Naive B cell (primary cell): ENCODE measurements at places on chromosomes 4 and X.

- no peak for DNase-seq
Observed at GRCh38 chr4:21447301-21448054, 501.1 kb downstream of the KCNIP4 start.

DNA sequence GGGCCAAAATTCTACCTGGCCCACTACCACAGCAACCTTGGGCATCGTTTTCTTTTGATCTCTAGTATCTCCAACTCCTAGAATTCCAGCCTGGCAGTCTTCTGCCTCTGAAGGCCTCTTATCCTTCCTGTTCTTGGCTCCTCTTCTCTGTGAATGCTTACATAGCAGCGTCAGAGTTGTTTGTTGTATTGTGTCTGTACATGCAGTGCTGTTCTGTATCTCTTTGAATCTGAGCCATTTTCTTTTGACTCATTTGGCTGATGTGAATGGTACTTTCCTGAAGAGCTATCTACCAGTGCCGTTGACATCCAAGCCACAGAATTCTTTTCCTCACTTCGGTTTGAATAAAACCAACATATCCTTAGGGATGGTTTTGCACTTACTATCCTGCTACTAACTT lies 79.2 kb downstream of the TMEM164 start:
- DNase-seq: no peak

DNA sequence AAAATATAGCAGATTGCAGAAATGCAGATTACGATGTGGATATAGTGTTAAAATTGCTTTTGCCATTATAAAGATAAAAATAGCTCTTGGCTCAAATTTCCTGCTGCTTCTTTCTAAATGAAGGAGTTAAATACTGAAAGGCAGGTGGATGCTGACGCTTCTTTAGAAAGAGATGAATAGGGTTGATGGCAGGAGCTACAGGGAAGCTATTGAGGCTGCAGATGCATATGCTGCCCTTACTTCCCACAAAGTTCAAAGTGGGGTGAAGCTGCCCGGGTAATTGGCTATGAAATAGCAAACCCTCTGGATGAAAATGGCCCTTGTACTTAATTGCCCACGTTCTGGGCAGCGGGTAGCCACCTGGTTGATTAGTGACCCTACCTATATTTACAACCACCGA lies 379.5 kb downstream of the ZIC3 start:
- DNase-seq: no peak

GRCh38 chr4:10243856-10244255 lies 127.3 kb upstream of the WDR1 start:
- no peak for DNase-seq

- no peak for DNase-seq
Observed at GRCh38 chr4:66728280-66728679, 817.0 kb downstream of the CENPC start.

DNA sequence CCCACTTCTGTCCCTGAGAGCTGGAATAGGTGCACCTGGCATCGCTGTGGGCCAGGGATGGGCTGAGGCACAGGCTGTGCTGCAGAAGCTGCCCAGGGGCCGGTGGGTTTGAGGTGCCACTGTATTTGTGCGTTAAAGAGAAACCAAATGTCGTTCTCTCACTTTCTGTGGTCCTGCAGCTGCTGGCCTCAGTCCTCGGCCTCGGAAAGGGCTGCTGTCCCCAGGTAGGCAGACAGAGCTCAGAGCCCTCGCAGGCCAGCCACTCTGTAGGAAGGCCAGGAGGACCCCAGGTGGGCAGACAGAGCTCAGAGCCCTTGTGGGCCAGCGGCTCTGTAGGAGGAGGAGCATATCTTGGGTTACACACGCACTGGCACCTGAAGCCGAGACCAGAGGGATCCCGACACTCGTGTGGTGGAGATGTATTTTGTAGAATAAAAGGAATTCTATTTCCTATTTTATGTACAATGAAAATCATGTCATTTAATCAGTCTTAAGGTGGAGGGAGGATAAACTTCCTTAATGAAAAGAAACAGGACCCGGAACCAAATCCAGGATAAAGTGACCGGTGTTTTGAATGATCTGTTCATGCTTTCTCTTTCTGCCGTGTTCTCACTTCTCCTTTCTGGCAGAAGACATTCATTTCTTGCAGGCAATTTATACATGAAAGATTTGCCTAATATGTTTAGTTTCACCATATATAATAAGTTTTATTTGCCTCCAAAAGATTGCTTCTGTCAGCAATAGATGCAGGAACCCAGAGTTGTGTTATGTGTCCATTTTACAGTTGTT lies 54.4 kb upstream of the HGFAC start:
- peak; percentile 45 for DNase-seq

- DNase-seq: peak; percentile 75
Observed at GRCh38 chr4:38782452-38783108, at the start of gene TLR10. Gene TLR10 (minus strand): TSS chr4:38782990. CDS start chr4:38775590, 7,400 bp downstream.

DNA sequence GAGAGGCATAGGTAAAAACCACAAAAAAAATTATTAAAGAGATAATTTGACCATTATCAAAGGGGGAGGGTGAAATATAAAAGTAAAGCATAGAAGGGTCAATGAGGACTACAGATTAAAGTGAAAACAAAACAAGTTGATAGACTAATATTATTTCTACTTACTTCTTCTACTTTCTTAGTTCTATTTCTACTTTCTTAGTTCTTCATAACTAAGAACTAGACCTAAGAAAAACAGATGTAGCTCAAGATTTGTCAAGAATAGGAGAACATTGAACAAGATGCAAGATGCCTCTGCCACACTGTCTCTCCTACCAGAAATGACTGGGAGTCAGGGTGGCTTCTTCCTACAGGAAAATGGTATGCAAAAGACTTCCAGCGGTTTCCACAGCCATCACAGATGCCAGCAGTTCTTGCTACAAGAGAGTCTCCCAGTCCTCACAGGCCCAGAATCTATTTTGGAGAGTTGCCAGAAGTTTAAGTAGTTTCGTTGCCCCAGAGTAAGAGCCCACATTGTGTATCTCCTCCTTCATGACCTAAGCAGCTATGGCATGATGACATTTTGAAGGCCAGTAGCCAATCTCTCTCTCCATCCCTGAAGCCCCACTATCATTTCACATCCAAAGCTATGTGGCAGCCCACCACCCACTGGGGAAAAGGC lies 42.9 kb upstream of the DDX60 start:
- no peak for DNase-seq

DNA sequence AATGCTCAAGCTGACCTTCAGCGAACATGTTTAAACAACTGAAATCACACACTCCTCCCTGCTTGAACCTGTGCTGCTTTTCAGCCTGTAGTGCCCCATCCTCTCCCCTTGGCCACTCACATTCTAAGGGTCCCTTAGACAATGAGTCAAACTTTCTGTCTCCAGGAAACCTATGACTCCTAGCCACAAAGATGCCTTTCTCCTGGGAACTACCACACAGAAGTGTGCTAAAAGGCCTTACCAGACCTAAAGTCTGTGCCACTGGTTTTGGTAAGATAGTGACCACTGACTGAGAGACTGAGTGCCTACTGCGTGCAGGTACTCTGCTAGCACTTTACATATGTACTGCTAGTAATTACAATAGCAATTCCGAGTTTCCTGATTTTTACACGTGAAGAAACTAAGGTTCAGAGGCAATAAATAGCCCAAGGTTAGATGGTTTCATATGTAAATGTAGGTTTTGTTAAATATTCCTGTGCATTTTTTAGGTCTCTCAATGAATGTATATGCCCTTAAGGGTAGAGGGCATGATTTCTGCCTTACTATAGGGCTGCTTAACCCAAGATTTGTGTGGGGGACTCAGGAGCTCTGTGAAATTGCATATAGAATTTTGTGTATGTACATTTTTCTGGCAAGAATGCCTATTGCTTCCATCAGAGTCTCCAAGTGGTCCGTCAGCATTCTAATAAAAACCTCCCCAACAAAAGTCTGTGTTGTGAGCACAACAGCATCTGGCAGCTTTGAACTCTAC lies 71.1 kb downstream of the NSG1 start:
- no peak for DNase-seq

- no peak for DNase-seq
Observed at GRCh38 chr4:184097815-184098214, 119.9 kb downstream of the ENPP6 start.
